ENCODE measurements at places on chromosomes 7 and 10. TPM values are rescaled to one million over a fixed set of nuclear protein-coding genes. Genes with fewer than 3 reads are reported as not detected.

- H3K36me3 ChIP-seq: no peaks in the 10 kb centered on the region
- no peak overlapping the region for H3K27ac ChIP-seq
- H3K4me3 ChIP-seq: no peak overlapping the region
Observed at GRCh38 chr10:45249978-45250693, 65.3 kb downstream of the OR13A1 start.

- no peaks in the 10 kb centered on the region for H3K36me3 ChIP-seq
- DNase-seq: no peak
- no peak overlapping the region for H3K4me3 ChIP-seq
- peaks cover 9% of the 10 kb centered on the region for H3K27me3 ChIP-seq
- H3K4me1 ChIP-seq: no peaks in the 10 kb centered on the region
- H3K27ac ChIP-seq: no peak overlapping the region
Observed at GRCh38 chr10:49776851-49777250, 14.7 kb upstream of the OGDHL start.

GRCh38 chr7:132004529-132004928, 448.1 kb upstream of the PODXL start:
- DNase-seq: no peak
- H3K27ac ChIP-seq: no peak overlapping the region
- H3K27me3 ChIP-seq: peaks cover 2% of the 10 kb centered on the region

DNA sequence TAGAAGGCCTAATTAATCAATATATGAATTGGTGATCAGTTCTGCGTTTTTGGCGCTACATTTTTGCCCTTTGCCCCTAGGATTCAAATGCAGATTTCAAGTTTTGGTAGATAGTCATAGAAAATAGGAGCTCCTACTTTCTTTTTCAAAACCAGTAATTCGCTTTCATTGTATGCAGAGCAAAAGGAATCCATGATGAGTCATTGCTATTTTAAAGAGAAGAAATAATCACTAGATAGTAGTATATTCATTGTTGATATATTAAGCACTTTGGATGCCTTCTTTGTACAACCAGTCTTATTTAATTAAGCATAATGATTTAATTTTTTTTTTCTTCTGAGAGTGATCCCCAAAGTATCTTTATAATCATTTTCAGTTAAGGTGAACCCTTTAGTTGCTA, 50.3 kb downstream of the CSTF2T start:
- H3K4me3 ChIP-seq: no peak overlapping the region
- no peaks in the 10 kb centered on the region for H3K4me1 ChIP-seq
- no peak overlapping the region for H3K27ac ChIP-seq
- no peaks in the 10 kb centered on the region for H3K27me3 ChIP-seq
- no peak for DNase-seq
- no peaks in the 10 kb centered on the region for H3K36me3 ChIP-seq

DNA sequence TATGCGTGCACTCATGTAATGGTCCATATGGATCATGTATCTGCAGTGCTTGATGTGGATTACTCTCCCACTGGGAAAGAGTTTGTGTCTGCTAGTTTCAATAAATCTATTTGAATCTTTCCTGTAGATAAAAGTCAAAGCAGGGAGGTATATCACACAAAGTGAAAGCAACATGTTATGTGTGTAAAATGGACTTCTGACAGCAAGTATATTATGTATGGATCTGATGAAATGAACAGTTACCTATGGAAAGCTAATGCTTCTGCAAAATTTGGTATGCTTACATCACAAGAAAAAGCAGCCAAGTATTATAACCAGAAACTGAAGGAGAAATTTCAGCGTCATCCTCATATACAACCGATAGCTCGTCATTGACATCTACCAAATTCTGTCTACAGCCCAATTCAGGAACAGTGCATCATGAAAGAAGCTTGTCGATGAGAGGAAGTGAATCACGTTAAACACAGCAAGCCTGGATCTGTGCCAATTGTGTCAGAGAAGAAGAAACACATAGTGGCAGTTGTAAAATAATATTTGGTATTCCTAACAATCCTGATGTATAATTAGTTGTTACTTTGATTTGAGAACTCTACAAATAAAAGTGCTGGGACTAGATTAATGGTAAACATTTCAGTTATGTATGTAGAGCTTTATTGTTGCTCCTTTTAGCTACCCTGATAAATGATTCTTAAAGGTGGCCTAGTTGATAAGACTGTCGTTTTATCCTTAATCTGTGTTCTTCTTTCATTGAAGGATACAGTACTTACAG, 14.2 kb upstream of the SYPL1 start:
- no peaks in the 10 kb centered on the region for H3K4me1 ChIP-seq
- H3K27ac ChIP-seq: no peak overlapping the region
- H3K36me3 ChIP-seq: no peaks in the 10 kb centered on the region

GRCh38 chr7:111942450-111943081, 263.6 kb downstream of the DOCK4 start:
- no peak overlapping the region for H3K4me3 ChIP-seq
- H3K4me1 ChIP-seq: no peaks in the 10 kb centered on the region
- H3K36me3 ChIP-seq: no peaks in the 10 kb centered on the region
- peaks cover under 1% of the 10 kb centered on the region for H3K27me3 ChIP-seq
- H3K27ac ChIP-seq: no peak overlapping the region

The TMEM60 gene
- 13.0 TPM for total RNA-seq

The CFAP43 gene
- not detected for total RNA-seq

Measured in T-cell (primary cell).